H1 (cell line): ENCODE measurements at places on chromosomes 16 and 17. TPM values are rescaled to one million over a fixed set of nuclear protein-coding genes. Genes with fewer than 3 reads are reported as not detected.

The TRAPPC1 gene
- 99.3 and 114 TPM in 2 replicates for total RNA-seq

The RND2 gene
- total RNA-seq = 51.3 and 56.8 TPM in 2 replicates

The ZNF594 gene
- 14.3 and 15.5 TPM in 2 replicates for total RNA-seq

The TBC1D26 gene
- total RNA-seq = 0.71 and 0.84 TPM in 2 replicates

The NUPR1 gene
- total RNA-seq = 0.20 TPM in 1 of 2 replicates, not detected in the other

The ST6GALNAC1 gene
- not detected in 2 replicates for total RNA-seq

The IL21R gene
- total RNA-seq = 0.34 TPM in 2 replicates

The RGS11 gene
- 0.84 and 1.1 TPM in 2 replicates for total RNA-seq

The TEKT1 gene
- not detected in 2 replicates for total RNA-seq

The KRTAP2-2 gene
- total RNA-seq = not detected in 2 replicates

The DPEP2 gene
- total RNA-seq = not detected in 2 replicates

The NPIPA5 gene
- total RNA-seq = 0.61 and 1.0 TPM in 2 replicates

The KRTAP3-1 gene
- not detected in 2 replicates for total RNA-seq
